ENCODE measurements at places on chromosomes 13 and 19.

DNA sequence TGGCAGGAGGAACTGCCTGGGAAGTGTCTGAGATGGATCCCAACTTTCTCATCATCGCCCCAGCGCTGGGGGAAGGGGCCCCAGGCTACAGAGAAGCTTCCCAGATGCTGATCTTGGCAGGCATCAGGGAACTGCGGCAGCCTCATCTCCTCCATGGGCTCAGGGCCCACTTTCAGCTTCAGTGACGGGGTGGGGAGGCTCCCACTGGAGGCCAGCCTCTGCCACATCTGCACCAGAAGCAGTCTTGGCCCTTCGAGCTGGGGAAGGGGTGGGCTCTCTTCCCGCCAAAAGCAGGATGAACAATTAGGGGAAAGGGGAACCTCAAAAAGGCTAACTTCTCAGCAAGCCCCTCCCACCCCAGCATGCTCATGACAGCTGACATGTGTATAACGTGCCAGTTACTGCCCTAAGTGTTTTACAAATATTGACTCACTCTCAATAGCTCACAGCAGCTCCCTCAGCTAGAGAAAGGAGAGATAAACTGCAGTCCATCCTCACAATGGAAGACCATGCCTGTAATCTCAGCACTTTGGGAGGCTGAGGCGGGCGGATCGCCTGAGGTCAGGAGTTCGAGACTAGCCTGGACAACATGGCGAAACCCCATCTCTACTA lies 7.1 kb upstream of the S1PR2 start:
- DNase-seq, result peak; percentile 13

DNA sequence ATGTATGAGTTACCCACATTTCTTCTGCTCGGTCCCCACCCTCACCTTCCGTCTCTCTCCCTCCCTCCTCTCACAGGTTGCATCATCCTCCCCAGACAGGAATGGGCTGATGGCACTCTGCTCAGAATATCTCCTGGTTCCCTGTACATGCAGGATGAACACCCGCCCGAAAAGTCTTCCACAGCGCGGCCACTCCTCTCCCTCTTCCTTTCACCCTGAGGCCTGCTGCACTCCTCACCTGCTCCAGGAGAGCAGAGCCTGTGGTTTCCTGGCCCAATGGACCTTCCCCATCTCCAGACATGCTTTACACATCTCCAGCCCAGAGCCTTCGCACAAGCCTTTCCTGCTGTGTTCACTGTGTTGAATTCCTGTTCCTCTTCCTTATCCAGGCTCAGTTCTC lies 40.9 kb downstream of the GSX1 start:
- DNase-seq, result no peak

DNA sequence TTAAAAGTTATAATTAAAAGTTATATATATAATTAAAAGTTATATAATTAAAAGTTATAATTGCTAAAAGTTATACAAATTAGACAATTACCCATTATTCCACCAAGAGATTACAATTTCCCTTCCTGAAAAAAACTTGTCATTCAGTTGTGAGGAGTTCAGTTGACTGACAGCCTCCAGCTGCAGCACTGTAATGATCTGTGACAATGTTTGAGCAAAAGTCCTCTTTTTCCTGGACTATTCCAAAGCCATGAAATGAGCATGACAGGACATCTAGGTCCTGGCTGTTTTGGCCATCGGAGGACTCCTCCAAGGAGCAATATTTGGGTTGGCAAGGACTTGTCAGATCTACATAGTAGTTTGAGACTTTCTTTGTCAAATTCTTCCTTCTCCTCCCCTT lies 258.7 kb upstream of the EDNRB start:
- DNase-seq, result no peak

GRCh38 chr13:54845351-54845965 lies 1816.8 kb downstream of the OLFM4 start:
- DNase-seq, result no peak

GRCh38 chr19:9065457-9066014 lies 21.3 kb upstream of the OR1M1 start:
- no peak for DNase-seq

- DNase-seq, result no peak
Measured at GRCh38 chr13:59208405-59209195, 955.1 kb downstream of the DIAPH3 start.

DNA sequence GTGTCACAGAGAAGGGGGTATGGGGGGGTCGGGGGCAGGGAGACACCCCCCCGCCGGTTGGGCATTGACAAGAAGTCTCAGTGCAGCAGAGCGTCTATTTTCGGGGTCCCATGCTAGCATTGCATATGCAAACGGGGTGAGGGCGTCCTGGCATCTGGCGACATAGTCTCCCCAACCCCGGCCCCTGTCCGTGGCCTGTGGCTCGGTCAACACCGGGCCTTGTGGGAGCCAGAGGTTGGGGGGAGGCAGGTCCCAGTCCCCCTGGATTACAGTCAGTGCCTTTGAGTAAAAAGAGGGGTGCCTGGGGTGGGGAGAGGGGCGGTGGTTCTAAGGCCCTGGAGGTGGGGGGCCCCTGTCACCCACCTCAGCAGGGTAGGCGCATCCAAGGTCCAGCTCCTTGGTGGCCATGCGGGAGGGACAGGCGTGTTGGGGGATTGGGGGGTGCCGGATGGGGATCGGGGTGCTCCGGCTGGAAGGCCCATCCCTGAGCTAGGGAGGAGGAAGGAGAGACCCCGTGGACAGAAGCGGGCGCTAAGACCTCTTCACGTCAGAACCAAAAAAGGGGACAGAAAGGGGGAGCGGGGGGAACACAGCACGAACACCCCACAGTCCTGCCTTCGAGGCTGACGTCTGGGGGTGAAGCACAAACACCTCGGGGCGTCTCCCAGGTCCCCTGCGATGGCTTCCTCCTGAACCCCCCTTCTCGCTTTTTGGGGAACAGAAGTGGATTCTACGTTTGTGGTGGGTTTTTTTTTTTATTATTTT lies 20.9 kb downstream of the ZBTB7A start:
- DNase-seq, result no peak

DNA sequence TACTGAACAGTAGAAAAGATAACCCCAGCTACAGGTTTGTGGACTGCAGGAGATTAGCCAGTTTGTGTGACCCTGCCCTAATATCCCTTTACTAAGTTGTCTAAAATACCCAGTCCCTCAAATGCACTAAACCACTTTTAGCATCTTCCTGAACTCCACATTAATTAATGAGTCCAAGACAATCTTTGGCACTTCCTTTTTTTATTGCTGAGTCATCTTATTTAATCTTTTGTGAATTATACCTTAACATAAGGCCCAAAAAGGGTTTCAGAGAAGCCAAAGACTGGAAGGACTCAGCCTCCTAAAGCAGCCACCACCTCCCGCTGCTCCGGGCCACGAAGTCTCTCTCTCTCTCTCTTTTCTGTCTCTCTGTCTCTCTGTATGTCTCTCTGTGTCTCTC lies 48.8 kb upstream of the PDCD5 start:
- no peak for DNase-seq

GRCh38 chr13:78182813-78183212 lies 264.2 kb upstream of the EDNRB start:
- no peak for DNase-seq

DNA sequence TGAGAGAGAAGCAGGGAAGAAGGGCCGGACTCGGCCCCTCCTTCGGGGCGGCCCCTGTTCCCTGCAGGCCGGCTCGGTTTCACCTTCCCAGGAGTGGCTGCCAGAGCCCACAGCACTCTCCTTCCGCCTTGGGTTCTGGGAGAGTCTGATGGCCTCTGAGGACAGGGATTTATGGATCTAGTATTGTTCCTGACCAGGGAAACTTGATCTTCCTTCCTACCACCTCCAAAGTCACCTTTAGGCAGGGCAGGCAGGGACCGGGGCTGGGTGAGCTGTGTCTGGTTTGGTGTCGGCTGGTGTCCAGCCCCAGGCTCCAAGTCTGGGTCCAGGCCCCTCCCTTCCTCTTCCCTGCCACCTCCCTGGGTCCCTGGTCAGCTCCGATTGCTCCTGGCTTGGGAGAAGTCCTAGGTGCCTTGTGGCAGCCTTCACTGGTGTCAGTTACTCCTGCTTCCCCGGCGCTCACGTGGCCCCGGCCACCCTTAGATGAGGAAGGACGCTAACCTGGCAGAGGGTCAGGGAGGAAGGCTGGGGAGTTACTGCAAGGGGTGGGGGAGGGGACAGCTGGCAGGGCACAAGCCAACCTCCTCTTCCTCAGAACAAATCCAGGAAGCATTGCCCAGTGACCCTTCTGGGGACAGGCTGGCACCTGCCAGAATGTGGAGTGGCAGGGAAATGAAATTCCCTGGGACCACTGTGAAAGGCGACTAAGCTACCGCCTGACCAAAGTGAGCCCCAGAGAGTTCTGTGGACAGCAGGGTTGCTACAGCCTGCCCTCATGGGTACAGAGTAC lies 18.8 kb downstream of the RFX1 start:
- DNase-seq, result no peak

GRCh38 chr19:34282611-34283519 lies 28.5 kb downstream of the GARRE1 start:
- DNase-seq, result no peak

DNA sequence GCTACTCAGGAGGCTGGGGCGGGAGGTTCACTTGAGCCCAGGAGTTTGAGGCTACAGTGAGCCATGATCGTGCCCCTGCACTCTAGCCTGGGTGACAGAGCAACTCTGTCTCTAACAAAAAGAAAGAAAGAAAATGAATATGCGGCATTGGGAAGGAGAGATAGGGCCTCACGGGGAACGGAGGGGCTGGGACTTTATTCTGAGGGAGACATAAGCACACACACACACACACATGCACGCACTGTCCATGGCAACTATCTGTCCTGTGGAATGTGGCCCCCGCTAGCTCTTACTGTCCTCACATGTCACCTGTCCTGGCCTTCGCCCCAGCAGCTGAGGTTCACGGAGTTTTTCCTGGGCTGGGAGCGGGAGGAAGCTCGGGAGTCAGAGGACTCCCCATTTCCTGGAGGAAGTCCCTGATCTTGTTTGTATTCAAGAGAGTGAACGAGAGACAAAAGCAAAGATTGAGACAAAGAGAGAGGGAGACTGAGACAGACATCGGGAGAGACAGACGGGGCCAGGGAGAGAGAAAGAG lies 654 bp downstream of the STAP2 start:
- peak; percentile 8 for DNase-seq

DNA sequence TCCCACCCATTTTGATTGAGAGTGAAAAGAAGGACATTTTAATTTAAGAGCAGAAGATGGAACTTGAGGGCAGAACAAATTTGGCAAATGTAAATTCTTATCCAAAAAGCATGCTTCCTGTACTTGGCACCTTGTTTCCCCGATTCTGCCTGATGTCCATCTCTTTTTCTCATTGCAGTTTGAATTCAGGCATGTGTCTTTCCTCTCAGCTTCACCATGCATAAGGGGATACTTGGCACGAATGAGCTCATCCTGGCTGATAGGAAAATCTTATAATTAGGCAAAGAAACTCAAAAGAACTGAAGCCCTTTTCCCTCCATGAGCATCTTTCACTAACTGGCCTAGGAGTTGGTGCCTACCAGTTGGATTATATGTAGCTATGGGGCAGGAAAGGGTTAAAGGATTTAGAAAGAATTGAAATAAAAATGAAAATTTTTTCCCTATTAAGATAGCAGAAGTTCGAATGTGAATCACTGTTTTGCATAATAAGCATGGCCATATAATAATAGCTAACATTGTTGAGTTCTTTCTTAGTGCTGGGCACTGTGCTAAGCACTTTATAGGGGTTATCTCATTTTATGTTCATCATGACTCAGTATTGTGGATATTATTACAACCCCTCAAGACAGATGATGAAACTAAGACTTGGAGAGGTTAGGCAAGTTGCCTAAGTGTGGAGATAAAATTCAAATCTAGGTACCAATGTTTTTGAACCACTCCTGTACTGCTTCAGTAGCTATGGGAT lies 386.6 kb downstream of the KCNRG start:
- DNase-seq, result no peak

DNA sequence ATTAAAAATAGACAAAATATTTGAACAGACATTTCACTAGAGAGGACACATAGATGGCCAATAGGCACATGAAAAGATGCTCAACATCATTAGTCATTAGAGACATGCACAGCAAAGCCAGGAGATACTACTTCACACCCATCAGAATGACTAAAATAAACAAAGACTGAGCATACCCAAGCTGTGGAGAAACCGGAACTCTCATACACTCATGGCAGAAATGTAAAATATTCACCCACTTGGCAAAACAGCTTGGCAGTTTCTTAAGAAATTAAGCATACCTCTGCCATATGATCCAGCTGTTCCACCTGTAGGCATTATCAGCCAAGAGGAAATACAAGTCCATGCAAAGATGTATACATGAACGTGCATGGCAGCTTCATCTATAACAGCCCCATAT lies 213.4 kb downstream of the TSHZ3 start:
- DNase-seq, result peak; percentile 31

DNA sequence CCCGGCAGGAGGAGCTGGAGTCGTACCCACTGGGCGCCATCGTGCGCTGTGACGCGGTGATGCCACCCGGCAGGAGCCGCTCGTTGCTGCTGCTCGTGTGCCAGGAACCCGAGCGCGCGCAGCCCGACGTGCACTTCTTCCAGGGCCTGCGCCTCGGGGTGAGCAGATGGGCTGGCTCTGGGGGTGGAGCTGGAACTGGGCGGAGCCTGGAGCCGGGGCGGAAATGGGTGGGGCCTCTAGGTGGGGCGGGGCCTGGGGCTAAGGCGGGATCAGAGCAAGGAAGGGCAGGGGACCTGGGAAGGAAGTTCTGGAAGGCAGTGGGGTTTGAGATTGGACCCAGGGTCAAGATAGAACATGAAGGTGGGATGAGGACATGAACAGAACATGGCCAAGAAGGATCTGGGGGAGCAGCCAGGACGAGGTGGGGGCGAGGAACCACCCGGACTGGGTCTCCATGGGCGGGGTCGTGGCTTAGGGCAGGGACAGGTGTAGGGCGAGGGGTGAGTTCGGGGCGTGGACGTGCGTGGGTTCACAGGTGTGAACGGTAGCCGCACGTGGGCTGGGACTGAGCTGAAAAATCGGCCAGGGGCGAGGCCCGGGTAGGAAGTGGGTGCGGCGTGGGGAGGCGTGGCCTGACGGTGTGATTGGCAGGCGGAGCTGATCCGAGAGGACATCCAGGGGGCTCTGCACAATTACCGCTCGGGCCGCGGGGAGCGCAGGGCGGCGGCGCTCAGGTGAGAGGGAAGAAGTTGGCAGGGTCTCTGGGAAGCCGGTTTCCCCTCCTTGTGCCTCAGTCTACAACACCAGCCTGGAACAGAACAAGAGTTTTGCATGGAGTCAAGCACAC lies 4.7 kb downstream of the EPS8L1 start:
- peak; percentile 43 for DNase-seq

DNA sequence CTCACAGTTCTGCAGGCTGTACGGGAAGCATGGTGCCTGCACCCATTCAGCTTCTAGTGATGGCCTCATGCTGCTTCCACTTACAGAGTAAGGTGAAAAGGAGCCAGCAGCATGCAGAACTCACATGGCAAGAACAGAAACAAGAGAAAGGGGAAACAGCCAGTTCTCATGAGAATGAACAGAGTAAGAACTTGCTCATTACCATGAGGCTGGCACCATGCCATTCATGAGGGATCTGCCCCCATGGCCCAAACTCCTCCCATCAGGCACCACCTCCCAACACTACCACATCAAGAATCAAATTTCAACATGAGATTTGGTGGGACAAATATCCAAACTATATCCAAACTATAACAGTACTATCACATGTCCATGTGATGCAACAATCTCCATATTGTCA lies 72.1 kb downstream of the KATNAL1 start:
- no peak for DNase-seq

Data from adipocyte (in vitro differentiated cells).